ENCODE measurements at places on chromosomes 13 and 19.

DNA sequence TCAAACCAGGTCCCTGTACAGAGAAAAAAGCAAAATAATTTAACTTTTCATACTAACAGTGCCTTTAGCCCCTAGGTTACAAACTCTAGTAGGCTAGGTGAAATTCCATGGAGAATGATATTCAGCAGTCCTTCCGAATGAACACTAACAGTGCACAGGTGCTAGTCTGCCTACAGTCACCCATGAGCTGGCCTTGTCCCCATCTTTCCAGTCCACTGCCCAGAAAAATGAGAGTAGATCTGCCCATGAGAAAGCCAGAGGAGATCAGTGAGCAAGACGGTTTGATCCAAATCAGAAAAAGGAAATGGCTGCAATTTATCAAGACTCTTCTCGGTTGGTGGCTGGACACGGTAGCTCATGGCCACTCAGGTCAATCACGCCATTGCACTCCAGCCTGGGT, 524.9 kb downstream of the FGF9 start:
- DNase-seq, result no peak

DNA sequence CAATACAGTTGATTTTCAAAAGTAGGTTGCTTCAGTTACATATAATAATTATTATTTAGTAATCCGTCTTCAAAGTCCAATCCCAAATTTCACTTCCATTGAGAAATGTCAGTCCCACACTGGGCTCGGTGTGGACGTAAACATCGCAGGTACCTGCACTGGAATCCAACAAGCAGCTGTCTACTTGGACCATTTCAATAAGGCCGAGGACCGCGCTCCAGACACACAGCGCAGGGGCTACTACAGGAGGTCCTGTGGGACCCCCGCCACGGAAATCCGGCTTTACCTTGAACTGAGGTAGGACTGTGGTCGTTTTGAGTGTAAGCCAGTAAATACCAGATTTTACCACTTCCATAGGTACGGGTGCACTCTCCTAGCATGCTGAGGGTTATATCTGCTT, 30.8 kb downstream of the IRS2 start:
- DNase-seq, result no peak

- no peak for DNase-seq
Observed at GRCh38 chr13:37669845-37670244, 71.3 kb upstream of the POSTN start.

- no peak for DNase-seq
Observed at GRCh38 chr13:107685876-107686275, 529.5 kb downstream of the LIG4 start.

- no peak for DNase-seq
Observed at GRCh38 chr13:74205313-74205690, 71.1 kb upstream of the KLF12 start.

DNA sequence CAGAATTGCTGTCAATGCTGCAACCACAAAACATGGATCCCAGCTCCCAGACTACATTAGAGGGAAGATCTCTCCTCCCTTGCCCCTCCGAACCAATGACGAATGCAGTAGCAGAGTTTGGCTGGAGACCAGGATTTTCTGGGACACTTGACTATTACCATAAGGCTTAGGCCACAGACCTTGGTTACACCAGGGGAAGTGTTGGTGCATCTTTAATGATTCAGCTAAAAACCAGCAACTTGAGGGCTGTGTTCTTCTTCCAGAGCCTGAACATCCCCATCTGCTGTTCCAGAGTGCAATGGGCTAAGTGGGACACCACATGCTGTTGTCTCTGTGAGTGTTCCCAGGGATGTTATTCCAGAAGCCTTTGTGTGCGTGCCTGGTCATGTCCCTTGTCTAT, 528.2 kb downstream of the LMO7 start:
- no peak for DNase-seq

DNA sequence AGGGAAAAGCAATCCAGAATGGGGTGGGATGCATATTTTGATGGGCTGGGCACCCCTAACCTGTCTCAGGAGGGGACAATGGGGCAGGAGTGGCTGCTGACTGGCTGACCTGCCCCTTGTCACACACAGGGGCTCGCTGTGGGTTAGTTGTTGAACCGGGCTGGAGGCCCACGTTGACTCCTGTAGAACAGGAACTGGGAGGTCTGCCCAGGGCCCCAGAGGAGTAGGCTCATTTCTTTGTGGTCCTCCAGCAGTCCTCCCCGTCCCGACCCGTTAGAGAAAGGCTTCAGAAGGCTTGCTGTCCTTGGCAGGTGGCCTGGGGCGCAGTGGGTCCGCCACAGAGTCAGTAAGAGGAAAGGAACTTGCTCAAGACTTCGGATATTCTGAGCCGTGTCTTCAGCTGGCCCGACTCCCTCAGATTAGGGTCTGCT, 70.1 kb downstream of the COL4A1 start:
- DNase-seq, result no peak

- DNase-seq, result no peak
Observed at GRCh38 chr13:21344662-21345176, 114.4 kb downstream of the ZDHHC20 start.

- DNase-seq, result no peak
Observed at GRCh38 chr19:2478278-2478755, 2.4 kb downstream of the GADD45B start.

DNA sequence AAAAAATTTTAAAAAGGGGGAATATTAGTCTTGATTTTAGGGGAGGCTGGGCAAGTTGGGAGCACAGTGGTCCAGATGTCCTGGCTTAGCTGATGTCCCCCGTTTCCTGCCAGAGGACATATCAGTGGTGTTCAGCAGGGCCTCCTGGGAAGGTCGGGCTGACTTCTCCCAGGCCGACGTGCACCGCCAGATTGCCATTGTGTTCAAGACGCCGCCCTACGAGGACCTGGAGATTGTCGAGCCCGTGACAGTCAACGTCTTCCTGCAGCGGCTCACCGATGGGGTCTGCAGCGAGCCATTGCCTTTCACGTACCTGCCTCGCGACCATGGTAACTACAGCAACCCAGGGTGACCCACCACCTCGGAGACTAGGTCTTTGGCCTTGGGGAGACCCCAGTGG, 6.4 kb upstream of the CLASRP start:
- DNase-seq, result no peak

GRCh38 chr19:13968999-13969398, 16.7 kb downstream of the DCAF15 start:
- no peak for DNase-seq

DNA sequence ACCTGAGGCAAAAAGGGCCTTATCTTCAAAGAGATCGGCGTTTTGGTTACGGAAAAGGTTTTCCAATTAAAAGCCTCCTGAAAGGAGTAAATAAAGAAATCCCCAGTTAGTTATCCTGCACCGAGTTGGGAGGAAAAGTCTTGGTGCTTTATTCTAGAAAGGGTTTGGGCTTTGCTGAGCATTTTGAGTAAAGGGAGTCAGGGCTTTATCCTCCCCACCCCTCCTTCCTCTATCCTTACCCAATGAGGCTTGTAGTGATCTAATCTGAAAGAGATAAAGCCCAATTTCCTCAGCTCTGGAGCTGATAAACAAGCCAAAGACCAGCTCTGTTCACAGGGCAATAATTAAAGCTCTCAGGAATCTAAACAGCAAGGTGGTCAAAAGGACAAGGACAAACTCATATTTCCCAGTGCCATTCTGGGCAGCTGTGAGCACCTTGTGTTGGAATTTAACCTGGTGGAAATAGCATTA, 188.9 kb upstream of the TSC22D1 start:
- DNase-seq, result no peak

DNA sequence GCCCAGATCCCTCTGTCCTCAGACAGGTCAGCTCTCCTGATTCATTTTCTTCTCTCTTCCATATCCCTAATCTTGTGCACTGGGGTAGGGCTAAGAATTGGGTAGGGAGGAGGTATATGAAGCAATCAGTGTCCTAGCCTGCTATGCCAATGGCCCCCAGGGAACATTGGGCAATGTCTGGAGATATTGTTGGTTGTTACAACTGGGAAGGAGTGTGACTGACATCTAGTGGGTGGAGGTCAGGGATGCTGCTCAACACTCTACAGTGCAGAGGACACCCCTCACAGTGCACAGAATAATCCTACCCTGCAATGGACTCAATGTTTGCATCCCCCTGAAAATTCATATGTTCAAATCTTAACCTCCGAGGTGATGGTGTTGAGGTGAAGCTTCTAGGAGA, 57.5 kb downstream of the CPAMD8 start:
- no peak for DNase-seq

- DNase-seq, result no peak
Observed at GRCh38 chr19:55619286-55619685, 5.1 kb downstream of the ZNF784 start.

GRCh38 chr13:63307228-63307627, 1891.6 kb upstream of the PCDH20 start:
- no peak for DNase-seq

DNA sequence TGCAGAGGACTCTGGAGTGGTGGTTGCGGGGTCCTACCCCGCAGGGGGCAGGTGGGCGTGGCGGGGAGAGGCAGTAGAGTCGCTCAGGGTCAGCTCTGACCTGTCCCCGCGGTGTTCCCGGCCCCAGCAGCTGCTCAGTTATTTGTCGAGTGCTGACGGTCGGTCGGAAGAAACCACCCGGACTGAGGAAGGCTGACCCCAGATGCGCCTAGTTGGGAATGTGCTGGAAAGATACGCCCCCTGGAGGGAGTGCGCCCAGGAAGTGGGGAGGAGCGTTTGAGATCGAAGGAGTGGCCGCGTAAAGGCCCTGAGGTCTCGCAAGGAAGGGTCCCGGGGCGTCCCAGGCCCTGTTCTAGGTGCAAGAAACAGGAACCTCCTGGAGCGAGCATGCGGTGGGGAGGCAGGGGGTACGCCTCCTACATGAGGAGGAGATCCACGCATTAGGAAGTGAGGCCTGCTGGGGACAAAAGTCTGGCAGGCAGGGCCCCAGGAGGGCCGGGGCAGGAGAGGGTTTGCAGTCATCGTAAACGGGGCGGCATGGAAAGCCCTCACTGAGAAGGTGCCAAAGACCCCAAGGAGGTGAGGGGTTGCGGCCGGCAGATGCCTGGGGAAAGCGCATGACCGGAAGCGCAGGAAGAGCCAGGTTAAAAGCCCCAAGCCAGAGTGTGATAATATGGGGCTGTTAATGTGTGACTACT, 9.2 kb downstream of the CCDC8 start:
- DNase-seq, result no peak

DNA sequence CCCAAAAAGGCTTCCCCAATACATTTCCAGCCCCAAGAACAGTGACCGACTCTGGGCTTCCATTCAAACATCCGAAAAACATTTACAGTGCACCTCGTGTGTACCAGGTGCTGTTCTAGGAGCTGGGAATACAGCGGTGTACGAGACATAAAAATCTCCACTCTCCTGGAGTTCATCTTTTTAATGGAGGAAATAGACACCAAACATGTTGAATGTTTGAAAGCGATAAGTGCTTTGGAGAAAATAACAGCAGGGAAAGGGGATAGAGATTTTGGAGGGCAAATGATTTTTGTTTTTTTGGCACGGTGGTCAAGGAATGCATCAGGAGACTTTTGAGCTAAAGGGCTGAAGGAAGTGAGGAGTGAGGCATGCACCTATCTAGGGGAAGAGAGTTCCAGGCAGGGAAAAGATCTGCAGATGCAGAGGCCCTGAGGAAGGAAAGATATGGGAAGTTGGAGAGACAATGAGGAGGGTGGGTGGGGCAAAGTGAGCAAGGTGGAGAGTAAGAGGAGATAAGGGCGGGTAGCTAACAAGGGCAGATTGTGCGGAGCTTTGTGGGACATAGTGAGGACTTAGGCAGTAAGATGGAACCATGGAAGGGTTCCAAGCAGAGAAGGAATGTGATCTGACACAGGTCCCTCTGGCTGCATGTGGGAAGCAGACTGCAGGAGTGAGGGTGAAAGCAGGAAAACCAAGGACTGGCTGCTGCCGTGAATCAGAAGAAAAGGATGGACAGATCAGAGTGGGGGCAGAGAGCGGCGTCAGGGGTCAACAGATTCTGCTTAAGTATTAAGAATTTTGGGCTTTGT, 703 bp upstream of the FBL start:
- no peak for DNase-seq

DNA sequence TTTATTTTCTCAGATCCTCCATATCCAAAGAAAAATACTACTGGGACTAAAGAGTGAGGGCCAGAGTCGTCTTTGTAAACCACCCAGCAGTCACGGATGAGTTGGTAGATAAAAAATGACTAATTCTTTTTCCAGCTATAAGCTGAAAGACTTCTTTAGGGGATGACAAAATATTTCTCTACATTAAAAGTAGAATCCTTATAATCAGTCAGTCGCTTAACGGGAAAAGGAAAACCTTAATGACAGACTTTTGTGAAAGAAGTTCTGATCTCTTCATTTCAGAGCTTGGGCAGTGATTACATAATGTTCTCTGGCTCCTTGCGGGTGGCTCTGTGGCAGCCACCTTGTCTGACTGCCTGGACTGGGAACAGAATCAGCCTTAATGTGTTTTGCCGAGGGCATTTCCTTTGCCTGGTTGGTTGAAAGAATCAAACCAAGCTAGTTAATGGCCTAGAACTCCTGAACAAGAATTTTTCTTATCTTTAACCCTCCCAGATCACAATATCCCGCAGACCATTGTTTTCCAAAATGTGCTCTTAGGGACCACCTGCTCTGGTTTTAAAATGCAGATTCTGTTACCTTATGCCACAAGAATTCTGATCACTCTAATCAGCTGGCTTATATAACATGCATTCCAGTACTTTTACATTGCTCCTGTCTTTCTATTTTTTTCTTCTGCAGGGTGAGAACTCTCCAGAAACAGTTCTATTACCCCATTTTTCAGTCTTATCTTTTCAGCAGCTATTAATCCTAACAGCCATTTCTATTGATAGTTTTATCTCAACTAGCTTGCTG, 2.5 kb downstream of the ITM2B start:
- no peak for DNase-seq

GRCh38 chr13:110559986-110560385, 1.5 kb downstream of the RAB20 start:
- DNase-seq, result no peak

DNA sequence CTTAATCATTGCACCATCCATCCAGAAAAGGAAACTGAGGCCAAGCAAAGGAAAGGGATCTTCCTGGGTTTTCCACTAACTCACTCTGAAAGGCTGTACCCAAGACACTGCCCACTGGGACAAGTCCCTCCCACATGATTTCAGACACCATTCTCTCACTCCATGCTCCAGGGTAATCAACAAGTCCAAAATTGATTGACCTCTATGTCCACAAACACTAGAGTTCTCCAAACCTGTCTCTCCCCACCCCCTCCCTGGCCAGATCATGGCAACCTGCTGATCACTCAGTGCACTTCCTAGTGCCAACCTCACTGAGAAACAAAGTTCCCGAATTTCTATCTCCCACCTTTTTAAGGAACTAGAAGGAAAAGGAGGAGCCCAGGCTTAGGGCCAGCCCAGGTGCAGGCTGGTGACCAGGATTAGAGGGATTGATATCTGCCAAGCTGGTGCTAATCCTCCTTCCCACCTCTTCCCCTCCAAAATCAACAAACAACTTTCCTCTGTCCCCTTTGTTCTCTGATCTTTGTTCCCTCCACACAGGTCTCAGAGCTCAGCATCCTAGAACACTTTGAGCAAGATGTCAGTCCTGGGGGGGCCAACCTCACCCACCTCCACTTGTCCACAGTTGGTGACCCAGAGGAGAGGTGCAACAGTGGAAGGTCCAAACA, 2.4 kb upstream of the CYP2A13 start:
- DNase-seq, result no peak

- DNase-seq, result no peak
Observed at GRCh38 chr19:58227964-58228584, 640 bp upstream of the ZNF544 start.
